Stimulated activated CD8-positive, alpha-beta memory T cell treated with anti-CD3 and anti-CD28 coated beads, Interleukin-4, amount 100 ng/mL, for 1 hour (primary cell): ENCODE measurements at places on chromosomes 13 and 19.
A peak's percentile ranks its signal among the peaks of the same experiment; 100 is the strongest.

GRCh38 chr19:37902668-37903067 is 3.7 kb downstream of the WDR87 start:
- DNase-seq = peak; percentile 69

DNA sequence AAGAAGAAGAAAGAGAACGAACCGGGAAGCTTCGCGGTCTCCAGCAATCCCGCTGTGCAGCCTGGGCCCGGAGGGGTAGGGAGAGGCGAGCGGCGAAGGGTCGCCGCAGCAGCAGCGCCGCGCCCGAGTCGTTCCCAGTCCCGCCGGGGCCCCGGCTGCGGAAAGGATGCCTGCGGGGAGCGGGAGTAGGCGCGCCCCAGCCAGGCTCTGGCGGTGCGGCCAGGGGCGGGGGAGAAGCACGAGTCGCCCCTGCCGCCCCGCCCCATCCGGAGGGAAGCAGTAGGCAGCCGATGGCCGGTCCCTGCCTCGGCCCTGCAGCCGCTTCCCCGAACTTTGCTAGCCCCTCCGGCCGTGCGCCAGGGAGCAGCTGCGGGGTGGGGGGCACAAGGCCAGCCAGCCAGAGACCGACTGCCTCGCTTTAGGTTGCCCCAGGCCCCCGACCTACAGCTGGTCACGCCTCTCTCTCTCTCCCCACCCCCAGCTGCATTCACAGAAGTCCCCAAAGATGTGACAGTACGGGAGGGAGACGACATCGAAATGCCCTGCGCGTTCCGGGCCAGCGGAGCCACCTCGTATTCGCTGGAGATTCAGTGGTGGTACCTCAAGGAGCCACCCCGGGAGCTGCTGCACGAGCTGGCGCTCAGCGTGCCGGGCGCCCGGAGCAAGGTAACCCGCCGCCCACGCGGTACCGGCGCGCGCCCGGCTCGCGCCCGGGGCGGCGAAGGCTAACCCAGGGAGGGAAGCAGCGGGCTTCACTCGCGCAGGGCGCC is 1.1 kb downstream of the VSTM2B start:
- DNase-seq = no peak

DNA sequence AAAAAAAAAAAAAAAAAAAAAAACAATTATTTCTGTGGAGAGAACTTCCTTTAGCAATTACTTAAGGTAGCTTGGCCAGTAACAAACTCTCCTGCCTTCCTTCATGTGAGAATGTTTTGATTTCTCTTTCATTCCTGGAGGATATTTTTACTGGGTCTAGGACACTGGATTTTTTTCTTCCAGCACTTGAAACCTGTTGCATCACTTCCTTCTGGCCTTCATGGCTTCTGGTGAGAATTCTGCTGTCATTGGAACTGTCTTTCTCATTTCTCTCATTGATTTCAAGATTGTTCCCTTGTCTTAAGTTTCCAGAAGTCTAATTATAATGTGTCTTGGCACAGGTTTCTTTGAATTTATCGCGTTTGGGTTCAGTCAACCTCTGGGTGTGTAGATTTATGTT is 19.3 kb upstream of the RAB20 start:
- DNase-seq = no peak

- no peak for DNase-seq
Measured at GRCh38 chr19:16073988-16074387, 2.3 kb upstream of the TPM4 start.

DNA sequence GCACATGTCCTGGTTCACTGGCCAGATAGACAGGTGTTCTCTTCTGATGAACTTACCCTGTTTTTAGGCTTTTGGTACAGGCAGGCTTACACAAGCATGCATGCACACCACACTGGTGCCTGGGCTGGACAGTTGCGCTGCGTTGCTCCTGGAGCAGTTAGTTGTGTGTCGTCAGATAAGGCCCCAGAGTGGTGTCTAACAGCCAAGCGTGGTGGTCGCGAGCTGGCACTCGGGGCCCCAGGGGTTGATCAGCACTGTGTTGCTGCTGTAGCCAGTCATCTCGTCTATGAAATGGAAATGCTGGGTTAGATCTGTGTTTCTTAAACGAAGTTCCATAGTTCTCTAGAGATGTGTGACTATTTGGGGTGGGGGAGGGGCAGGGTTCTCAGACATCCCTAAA is 24.6 kb upstream of the TEX29 start:
- no peak for DNase-seq

GRCh38 chr19:4580021-4580901 is 20.8 kb upstream of the SEMA6B start:
- no peak for DNase-seq

GRCh38 chr13:41674246-41674645 is 216.9 kb downstream of the RGCC start:
- DNase-seq = no peak

GRCh38 chr13:66675620-66676019 is 554.5 kb downstream of the PCDH9 start:
- no peak for DNase-seq

DNA sequence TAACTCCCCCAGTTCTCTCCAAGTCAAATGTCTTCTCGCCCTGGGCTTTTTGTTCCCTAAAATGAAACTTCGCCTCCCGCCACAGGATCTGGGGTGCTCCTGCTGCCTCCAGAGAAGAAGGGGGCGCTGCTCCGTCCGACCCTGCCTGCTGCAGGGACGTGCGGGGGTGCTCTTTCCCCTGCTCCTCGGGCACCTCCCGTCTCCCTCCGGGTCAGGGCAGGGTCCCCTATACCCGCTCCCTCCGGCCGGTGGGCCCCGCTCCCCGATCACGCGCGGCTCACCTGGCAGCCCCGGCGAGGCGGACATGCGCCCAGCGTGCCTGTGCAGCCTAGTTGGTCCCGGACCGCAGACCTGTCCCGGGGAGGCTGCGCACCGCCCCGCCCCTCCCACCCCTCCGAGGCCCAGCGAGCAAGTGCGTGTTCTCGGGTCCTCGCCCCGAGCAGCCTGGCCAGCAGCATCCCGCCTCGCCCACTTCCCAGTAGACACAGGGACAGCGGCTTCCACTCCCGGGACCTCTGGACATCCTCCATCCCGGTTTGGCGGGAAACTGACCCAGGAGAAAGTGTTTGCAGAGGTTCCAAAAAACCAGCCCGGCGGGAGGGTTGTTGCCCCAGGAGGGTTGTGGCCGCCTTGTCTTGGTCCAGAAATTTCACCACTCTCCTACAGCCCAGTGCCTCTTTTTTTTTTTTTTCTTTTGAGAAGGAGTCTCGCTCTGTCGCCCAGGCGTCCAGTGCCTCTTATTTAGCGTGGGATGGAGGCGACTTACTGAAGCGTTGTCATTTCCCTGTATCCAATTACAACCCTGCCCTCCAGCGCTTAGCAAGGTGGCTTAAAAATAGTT is at the start of gene OXGR1:
Gene OXGR1, minus strand, starts transcription at position 460 of the 841 bp plus-strand sequence. CDS start 6,717 bp downstream, outside the sequence.
- no peak for DNase-seq

- no peak for DNase-seq
Measured at GRCh38 chr13:73040484-73040883, 18.3 kb upstream of the KLF5 start.

- no peak for DNase-seq
Measured at GRCh38 chr19:17968362-17968761, 1.5 kb downstream of the KCNN1 start.

GRCh38 chr13:97321101-97321500 is 99.0 kb downstream of the MBNL2 start:
- DNase-seq = no peak

DNA sequence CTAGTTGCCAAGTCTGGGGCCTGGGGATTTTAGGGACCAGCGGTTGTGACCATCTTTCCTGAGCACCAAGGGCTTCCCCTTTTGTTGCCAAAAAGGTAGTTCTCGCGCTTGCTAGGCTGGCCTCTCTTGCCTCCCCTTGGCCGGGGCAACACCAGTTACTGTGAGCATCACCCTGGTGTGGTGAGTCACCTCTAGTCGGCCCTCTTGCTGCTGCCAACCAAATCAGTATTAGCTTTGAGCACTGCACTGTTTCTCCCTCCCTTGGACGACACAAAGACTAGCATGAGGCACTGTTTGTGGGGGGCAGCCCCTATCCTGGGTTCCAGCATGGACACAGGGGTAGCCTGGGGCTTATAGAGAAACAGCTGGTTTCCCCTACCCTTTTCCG is 6.9 kb downstream of the SYDE1 start:
- no peak for DNase-seq

GRCh38 chr13:106401081-106401480 is 134.4 kb downstream of the EFNB2 start:
- DNase-seq = no peak

GRCh38 chr19:8618751-8619150 is 8.2 kb upstream of the ADAMTS10 start:
- DNase-seq = no peak

GRCh38 chr13:88189728-88190127 is 518.6 kb downstream of the SLITRK5 start:
- DNase-seq = no peak

- no peak for DNase-seq
Measured at GRCh38 chr19:35000647-35001501, 751 bp downstream of the GRAMD1A start.

DNA sequence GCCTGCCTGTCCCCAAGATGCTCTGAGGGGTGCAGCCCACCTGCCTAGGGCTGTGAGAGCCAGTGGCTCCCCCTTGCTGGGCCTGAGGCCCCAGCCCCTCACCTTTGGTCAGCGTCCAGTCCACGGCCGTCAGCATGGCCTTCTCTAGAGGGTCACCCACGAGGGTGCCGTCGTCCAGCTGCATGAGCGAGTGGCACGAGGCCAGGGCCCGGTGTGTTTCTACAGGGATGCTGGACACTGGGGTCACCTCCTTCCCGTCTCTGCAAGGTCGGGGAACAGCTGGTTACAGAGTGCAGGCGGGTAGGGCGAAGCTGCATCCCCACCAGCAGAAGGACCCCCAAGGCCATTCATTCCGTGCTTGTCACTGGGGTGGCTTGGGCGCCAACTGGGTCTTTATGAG is 9.0 kb downstream of the ATP13A1 start:
- no peak for DNase-seq

- no peak for DNase-seq
Measured at GRCh38 chr13:59542303-59542702, 621.4 kb downstream of the DIAPH3 start.

GRCh38 chr19:47729799-47730520 is 15.4 kb upstream of the NOP53 start:
- no peak for DNase-seq

DNA sequence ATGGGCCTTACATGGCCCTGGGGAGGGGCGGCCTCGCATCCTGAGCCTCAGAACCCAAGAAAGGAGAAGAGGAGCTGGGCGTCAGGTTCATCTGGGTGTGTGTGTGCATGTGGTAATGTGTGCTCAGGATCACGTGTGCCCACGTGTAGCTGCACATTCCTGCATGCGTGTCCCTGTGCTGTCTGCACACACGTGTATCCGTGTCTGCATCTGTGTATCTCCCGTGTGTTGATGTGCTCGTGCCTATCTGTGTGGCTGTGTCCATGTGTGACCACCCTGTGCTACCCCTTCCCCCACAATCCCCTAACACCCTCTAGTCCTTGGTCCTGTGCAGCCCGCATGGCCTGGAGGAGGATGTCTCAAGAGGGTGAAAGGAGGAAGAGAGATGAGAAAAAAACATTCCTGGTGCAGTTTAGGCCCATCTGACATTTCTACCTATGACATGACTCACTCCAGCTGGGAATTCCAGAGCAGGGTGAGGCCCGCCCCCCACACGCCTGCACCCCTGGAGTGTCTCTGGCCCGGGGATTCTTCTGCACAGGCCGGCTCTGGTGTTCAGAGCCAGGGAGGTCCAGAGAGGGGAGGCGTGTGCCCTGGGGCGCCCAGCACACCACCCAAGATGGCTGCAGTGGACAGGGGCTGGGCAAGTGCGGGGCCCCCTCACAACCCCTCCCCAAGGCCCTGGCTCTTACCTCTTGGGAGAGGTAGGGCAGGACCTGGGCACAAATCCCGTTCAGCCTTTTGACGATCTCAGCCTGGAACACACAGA is 7.1 kb downstream of the TLE5 start:
- no peak for DNase-seq

DNA sequence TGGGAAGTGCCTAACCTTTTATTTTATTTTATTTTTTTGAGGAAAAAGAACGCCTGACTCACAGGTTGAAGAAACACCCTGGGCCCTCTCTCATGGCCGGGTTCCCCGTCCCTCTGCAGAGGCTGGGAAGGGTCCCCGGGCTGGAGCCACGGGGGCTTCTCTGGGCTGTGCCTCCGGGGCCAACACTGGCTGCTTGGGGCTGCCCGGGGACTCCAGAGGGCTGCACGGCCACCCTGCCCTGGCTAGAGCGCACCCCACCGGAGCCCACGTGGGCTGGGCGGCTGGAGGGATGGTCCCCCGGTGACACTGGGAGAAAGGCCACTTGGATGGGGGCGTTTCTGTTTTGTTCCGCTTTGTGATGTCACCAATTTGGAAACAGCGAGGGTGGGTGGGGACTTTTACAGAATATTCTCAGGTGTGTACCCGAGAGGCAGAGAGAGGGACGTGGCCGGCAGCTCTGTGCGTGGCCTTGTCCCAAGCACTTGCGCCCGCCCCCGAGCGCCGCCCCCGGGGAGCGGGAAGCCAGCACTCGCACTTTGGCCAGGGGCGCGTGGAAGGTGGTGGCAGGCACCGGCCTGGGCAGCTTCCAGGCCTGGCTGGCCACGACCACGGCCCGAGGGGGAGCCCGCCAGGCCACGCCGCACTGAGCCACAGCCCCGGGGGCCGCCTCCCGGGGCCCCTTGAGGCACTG is 13.9 kb upstream of the GNA15 start:
- no peak for DNase-seq

DNA sequence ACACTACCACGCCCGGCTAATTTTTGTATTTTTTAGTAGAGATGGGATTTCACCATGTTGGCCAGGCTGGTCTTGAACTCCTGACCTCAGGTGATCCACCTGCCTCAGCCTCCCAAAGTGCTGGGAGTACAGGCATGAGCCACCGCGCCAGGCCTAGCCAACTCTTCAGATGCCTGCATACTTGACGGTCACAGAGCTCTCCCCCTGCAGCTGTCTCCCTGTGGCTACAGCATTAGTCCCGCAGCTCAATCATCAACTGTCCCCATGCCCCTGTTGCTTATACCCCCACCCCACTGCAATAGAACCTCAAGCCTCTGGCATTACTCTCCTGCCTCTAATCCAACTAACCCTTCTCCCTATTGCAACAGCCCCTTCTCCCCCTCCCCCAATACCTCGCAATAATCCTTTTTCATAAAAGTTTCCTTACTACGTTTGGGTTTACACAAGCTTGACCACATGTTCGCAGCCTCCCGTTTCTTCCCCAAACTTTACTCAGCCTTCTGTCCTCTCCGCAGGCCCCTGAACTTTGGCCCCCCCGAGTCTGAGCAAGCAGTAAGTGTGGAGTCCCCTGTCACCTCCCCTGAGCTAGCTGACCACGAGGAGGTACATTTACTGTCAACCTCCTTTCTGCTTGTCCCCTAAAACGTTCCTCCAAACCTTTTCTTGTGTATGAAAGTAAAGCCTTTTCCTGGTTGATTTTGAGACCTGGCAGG is 1.7 kb downstream of the ZNF77 start:
- no peak for DNase-seq

- no peak for DNase-seq
Measured at GRCh38 chr13:28318496-28318895, 176.4 kb downstream of the FLT1 start.
